ENCODE measurements at places on chromosomes 12 and 14.

GRCh38 chr14:93183596-93184317, 940 bp downstream of the MOAP1 start:
- peak; percentile 24 for DNase-seq

DNA sequence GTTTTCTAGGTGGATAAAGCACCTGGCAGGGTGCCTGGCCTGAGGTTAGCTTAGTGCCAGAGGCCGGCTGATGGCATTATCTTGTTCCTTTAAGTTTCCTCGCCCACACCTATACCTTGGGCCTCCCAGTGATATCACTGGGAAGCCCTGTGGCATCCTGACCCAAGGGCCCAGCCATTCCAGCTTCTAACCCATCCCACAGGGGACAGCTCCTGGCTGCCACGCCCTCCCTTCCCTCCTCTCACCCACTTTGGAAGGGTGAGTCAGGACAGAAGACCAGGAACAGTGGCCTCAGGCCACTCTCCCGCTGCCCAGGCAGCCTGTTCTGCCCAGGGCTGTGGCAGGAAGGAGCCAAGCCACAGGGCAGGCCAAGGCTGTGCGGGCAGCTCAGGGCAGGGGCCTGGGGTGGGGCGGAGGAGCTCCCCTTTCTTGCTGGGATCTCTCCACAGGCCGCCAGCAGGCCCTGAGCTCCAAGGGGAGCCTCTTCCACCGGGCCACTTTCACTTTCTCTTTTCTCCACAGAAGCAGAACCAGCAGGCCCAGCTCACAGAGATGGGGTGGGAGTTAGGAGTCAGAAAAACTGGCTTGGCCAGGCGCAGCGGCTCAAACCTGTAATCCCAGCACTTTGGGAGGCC, 75.1 kb downstream of the IRF2BPL start:
- DNase-seq: no peak

DNA sequence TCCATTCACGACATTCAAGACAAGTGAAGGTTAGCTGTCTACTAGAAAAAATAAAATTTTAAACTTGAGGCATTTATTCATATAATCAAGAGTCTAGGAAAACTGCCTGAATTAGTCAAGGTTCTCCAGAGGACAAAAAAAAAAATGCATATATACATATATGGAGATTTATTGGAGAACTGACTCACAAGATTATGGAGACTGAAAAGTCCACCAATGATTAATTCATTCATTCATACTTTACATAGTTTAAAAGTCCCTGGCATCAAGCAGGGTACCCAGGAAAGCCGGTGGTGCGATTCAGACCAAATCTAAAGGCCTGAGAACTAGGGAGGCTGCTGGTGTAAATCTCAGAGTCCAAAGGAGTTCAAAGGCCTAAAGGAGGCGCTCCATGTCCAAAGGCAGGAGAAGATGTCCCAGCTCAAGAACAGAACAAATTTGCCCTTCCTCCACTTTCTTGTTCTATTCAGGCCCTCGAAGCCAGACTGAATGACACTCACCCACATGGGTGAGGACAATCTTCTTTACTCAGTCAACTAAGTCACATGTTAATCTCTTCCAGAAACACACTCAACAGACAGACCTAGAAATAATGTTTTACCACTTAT, 64.3 kb downstream of the ANKS1B start:
- DNase-seq: no peak

DNA sequence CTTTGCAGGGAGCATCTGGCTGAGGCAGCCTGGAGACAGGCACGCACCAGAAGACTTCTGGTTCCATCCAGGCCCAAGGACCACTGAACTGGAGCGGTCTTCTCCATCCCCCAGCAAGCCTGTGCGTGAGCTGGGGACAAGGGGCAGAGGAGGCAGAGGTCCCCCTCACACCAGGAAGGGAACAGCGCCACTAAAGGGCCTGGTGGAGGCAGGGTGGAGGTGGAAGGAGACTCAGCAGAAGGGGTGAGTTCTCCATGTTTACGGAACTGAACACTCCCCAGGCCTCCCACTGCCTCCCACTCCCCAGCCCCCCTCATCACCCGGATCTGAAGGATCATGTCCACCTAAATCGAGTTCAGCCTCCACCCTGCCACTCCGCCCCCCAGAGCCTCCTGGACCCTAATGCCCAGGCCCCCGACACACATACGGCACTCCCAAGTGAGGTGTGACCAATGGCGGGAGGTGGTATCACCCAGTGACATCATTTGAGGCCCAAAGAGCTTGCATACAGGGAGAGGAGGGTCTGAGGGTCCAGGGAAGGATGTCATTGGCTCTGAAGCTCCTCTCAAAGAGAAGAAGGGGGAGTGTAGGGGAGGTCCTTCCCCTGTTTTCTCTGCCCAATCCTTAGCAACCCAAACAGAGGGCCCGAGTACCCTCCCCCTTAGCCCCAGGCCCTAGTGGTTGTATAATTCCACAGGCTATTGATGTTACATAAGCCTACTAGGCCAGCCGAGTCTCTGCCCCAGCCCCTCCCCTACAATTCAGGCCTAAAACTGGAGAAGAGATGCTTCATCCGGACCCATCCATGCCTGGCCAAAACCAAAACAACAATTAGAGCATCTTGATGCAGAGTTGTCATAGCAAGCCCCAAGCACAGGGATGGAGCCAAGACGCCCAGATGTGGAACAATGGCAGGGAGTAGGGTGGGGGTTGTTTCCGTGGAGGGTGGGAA, 1.0 kb downstream of the FAIM2 start:
- peak; percentile 89 for DNase-seq

- no peak for DNase-seq
Measured at GRCh38 chr14:37078131-37078530, 94.3 kb downstream of the SLC25A21 start.

DNA sequence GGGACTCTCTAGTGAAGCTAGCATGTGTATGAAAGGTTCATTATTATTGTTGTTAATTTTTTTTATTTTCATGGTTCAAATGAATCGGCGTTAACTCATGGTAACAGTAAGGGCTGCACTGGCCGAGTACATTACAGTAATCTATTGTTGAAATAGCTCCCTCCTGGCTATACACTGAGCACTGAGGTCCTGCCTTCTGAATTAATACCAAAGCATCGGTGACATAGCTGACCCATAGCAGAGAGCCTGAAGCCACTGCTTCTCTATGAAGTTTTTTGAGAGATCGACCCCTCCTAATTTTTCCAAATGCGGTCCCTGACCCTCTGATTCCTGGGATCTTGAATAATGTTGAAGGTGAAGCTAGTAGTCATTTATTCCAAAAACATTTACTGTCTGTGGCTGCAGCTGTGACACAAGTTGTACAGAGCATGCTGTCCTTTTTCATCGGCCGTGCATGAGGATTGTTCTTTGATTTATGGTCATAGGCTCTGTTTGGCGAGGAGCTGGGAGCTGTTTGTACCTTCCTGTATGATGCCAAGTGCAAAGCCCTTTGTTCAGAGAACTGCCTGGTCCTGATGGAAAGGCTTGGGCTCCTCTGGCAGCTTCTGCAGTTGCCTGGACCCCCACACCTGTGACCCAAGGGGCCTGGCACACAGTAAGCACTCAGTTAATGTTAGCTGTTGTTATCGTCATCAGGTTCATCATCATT, 486.5 kb downstream of the EGLN3 start:
- no peak for DNase-seq

DNA sequence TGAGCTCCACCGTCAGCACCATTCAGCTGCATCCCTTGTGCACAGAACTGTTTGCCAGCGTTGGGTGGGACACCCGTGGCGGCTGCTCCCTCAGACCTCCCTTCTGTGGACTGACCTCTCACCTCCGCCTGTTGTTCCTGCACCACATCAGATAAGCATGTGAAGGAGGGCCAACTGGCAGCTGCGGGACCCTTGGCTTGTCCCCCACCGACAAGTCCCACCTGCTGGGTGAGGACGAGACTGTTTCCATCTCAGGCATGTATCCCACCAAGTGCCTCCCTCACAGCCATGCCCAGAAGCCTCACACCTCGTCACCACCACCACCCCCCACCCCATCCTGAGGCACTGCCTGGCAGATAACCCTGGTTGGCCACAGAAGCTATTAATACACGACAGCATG, 18.6 kb upstream of the TEAD4 start:
- DNase-seq: peak; percentile 35

DNA sequence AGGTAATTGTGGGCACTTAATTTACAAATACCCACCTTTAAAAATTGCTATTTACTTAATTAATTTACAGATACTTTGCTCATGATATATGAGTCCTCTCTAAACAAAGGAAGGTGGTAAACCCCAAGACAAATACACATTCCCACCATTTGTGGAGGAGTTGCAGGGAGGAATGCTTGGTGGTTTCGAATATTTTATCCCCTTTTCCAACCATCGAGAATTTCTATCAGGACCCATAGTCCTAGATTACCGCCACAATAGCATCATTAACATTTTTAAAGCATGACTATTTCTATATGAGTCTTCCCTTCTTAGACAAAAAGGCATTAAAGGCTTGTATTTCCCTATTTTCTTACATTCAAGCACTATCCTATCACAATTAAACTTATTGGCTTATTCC, 34.2 kb upstream of the PLEKHA5 start:
- no peak for DNase-seq

DNA sequence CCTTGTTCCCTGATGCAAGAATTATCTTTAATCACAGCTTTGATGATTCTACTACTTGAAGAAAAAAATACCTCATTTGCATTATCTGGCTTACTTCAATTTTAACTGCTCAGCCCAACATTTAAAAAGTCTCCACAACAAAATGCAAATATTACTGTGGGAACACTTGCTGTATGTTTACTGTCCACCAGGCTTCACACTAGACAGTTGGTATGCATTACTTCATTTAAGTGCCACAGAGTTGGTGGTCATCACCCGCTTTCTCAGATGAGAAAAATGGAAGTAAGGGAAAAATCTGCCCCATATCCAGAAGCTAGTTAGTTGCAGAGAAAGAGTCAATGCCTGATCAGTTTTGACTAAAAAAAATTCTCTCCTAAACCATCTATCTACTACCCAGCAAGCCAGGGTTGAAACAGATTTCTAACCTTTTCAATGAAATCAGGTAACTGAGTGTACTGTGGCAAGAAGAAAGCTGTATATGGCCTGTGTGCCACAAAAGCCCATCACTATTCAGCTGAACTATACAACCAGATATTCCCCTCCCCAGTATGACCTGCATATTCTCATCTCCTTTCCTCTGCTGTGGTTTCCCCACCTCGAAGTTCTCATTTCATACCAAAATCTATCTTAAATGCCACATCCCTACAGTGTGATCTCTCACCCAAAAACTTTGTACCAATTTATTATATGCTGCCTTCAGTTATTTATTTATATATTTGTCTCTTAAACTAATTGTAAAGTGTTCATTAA, 90.3 kb downstream of the ATP2B1 start:
- no peak for DNase-seq

- no peak for DNase-seq
Measured at GRCh38 chr14:79551523-79551922, 659.8 kb downstream of the DIO2 start.

DNA sequence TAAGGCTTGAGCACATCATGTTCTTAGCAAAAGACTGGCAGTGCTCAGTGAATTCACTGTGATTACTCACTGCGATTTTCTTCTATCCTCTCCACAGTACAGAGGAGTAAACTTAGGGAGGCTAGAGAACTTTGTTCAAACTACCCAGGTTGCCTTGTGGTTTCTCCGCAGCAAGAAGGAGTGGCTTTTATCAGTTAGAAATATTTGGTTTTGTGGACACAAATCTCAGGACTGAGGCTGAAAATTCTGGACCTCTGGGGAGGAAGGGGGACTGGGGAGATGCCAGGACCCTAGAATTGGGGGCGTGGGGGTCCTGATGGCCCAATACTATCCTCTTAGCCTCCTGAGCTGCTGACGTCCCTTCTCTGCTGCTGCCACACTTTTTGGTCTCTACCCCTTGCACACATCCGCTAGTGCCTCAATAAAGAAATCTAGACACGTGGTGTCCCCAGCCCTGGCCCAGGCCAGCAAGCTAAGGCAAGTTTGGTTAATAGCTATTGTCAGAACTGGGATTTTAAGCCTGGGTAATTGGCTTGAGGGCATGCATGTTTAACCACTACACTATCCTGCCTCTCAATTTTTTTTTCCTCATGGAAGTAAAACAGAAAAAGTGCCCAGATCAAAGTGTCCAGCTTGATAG, 842 bp downstream of the OAS2 start:
- DNase-seq: no peak

DNA sequence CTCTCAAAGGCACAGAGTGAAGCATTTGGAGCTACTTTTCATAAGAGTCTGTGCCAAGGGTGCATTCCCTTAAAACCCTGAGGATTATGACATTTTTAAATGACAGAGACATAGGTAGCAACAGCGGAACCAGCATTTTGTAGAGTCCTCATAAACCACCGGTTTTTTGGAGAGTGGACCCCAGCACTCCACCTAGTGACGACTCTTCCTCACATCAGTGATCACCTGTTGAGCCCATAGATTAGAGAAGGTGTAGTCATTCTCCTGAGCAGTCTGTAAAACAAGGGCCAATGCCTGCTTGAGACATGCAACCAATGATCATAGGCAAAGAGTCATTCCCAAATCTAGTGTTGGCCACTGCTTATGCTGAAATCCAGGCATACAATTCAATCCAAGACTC, 399.1 kb downstream of the GXYLT1 start:
- DNase-seq: no peak

DNA sequence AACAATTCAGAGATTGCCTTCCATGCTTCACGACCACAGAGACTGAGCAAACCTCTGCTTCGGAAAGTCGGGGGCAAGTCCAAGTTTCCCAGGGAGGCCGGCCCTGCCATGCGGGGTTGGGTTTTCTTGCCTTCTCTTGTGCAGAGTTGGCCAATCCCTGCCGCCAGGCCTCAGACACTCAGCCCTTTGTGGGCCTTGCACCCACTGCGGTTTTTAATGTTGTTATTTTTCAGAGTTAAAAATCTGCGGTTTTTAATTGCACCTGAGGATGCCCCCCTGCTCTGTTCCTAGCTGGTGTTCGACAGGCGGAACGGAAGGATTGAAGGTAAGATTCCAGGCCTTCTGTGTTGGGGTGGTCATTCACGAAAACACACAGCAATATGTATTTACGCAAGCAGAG, 108.7 kb downstream of the CALM1 start:
- no peak for DNase-seq

DNA sequence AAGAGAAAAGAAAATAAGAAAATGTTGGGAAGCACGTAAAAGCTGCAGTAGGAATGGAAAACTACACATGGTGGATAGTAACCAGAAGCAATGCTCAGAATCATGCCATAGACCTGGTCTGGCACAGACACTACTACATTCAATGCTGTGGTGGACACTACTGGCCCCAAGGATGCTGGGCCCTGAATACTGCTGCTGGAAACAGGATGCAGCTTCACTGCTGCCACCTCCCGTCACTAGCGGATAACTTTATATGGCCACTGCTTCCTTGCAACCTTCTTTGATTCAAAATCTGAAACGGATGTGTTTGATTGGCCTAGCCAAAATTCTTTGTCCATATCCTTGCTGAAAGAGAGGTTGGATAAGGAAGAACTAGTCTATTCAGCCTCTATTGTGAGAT, 30.7 kb downstream of the ADCY6 start:
- DNase-seq: no peak

DNA sequence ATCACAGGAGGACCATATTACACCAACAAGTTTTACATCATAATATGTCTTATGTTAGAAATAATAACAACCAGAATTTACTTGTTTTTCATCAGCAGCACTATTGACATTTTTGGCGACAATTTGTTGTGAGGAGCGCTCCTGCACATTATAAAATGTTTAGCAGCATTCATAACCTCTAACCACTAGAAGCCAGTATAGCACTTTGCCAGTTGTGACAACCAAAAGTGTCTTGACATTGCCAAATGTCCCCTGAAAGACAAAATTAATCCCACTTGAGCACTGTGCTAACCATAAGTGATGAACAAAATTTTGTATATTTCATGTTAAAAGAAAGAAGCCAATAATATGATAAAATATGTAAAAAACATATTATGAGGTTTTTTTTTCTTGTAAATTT, 356.9 kb upstream of the LMO3 start:
- DNase-seq: no peak

- no peak for DNase-seq
Measured at GRCh38 chr12:51970904-51971646, 19.6 kb downstream of the ACVR1B start.

Measured in cerebellum (tissue), 4 donors.